Caco-2 (cell line): ENCODE measurements at places on chromosomes 3 and 15.

GRCh38 chr3:187706971-187707370 is 4.6 kb upstream of the RTP2 start:
- no peak for DNase-seq

DNA sequence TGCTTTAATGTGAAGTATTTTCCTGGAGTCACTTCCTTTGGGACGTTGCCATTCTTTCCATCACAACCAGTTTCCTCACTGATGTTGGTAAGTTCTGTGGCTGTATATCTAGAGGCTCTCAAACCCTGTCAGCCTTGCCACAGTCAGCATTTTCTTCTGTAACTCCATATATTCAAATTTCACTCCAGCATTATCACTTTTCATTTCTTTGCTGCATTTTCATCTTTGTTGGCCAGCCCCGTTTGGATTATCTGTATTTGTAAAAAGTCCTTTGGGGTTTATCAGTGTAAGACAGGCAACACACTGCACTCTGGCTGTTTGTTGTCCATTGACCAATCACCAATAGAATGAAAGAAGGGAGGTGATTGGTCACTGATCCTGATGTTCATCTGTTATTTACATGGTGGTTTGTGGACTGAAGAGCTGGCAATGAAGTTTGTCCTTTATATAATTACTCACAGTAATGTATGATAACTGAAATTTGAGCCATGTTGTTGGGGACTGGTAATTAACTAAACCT is 20.3 kb downstream of the GMPS start:
- DNase-seq = no peak

DNA sequence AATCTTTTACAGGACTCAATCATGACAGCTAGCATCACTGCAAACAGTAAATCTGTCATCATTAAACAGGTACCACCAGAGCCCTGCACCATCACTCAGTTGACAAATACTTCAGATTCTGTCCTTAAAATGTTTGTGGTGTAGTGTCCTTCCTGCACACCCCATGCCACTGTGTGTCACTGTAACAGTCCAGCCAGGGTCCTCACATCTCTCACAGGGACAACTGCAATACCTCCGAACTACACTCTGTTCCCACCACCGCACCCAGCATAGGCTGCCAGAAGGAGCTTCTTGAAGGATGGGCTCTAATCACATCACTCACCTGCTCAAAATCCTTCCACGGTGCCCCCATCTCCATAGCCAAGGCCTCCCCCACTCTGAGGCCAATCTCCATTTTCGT is 90.2 kb upstream of the FGF12 start:
- DNase-seq = no peak

DNA sequence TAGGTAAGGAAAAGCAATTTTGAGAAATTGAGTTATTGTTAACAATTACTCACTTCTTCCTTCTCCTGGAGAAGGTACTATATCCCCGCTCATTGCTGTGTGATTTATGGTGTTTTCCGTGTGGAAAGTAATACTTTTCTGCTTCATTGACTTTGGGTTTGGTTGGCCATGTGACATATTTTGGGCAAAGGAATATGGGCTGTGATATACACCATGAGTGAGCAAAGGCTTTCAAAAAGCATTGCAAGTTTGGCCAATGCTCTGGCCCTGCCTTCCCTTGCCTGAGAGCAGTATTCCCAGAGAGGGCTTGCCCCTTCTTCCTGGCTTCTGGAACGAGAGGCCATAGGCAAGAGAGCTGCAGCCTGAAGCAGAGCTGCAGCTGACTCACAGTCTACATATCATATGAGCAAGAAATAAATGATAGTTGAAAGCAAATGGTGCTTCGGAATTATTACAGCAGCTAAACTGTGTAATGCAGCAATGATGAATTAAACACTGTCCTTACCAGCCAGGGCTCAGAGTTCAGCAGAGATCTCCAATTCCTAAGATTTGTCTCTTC is 216.8 kb upstream of the CD96 start:
- DNase-seq = no peak

DNA sequence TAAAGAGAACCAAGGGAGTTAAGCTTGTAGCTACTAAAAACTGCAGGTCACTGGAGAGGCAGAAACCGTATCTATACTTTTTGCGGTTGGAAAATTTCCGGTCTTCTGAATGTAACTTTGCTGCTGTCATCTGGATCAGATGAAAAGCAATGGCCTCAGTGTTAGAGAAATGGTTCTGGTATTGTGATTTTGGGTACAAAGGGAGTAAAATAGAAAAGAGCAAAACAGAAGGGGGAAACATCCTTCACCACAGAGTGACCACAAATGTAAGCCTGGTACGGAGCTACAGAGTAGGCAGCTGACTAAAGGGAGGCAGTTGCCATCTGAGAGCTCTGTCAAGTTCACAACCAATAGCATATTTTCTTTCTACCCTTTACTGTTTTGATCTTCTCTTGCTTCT is 5.6 kb downstream of the CD96 start:
- no peak for DNase-seq

GRCh38 chr15:25707656-25708365 is 155.3 kb downstream of the ATP10A start:
- DNase-seq = no peak

- DNase-seq = no peak
Measured at GRCh38 chr15:31393444-31394091, 66.9 kb downstream of the KLF13 start.

DNA sequence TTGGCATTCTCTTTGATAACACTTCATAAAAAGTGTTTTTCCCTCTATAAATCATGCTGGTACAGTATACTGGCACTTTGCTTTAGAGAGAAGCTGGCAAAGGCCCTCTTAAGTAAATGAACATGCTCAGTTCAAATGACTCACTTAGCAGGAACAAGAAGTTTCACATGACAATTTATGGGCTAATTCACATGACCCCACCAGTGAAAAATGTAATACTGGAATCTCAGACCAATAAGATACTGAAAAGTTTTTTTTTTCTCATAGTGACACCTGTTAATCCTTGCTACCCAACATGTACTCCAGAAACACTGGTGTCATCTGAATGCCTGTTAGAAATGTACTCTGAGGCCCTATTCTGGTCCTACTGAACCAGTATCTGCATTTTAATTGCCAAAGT is 13.9 kb downstream of the BTBD1 start:
- DNase-seq = no peak

DNA sequence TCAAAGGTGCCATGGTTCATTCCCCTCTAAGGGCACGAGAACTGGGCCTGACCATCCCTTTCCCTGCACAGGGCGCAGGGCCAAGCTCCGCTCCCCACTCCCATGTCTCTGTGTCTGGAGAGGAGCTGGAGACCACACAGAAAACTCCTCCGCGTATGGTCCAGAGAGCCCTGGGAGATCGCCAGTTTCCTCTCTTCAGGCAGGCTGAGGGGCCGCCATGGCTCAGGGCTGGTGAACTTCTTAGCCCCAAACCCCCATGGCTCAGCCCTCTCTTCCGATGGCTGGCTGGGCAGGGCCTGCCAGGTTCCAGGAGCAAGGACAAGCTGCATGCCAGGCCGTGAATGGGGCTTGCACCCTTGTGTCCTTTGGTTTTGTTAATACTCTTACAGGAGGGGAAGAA is 52.9 kb downstream of the EXOG start:
- DNase-seq = no peak

DNA sequence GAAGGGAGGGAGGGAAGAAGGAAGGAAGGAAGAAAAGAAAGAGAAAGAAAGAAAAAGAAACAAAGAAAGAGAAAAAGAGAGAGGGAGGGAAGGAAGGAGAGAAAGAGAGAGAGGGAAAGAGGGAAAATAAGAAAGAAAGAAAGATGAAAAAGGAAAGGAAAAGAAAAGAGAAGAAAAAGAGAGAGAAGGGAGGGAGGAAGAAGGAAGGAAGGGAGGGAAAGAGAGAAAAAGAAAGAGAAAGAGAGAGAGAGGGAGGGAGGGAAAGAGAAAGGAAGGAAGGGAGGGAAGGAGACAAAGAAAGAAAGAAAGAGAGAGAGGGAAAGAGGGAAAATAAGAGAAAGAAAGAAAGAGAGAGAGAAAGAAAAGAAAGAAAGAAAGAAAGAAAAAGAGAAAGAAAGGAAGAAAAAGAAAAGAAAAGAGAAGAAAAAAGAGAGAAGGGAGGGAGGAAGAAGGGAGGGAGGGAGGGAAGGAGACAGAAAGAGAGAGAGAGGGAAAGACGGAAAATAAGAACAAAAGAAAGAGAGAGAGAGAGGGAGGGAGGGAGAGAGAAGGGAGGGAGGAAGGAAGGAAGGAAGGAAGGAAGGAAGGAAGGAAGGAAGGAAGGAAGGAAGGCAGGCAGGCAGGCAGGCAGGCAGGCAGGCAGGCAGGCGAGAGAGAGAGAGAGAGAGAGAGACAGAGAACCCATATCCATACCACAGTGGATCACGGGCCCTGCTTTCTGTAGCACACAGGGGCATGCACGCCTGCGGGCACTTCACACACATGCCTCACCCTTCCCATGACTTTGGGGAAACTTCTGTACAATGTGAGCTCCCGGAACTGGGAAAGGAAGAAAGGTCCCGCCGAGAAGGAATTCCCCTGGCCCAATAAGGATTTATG is 52.5 kb downstream of the ADCY5 start:
- no peak for DNase-seq

GRCh38 chr15:79156704-79157375 is 66.3 kb upstream of the RASGRF1 start:
- DNase-seq = no peak

DNA sequence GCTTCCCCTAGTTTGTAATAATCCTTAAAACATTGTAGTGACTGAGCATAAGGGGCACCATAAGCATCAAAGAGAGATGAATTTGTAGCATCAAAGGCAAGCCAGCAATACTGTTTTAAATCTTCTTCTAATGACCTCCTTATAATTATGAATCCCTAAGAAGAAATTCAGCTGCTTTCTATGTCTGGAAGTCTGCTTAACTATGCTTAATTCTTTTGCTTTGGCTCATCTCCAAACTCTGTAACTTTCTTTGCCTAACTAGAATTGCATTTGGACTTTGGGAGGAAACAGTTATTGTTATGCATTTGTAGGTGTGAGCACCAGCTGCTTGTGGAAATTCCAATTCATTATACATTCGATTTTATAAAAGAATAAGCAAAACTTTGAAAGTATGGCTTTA is 117.7 kb upstream of the SPATA16 start:
- DNase-seq = no peak

DNA sequence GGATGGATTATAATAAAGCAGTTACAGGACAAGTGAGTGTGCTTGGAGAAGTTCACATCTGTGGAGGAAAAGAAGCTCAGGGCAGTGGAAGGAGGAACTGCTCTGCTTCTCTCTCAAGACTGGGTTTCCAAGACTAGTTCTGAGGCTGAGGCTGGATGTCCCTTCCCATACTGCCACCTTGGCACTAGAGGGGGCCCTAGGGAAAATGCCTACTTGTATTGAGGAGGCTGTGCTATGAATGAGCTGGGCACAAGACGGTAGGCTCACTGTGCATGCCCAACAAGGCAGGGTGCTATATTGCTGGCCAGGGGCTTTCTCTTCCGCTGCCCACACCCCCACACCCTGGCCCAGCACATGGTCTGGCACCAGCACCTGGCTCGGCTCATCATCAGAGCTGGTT is 65.2 kb downstream of the SLCO2A1 start:
- DNase-seq = no peak

DNA sequence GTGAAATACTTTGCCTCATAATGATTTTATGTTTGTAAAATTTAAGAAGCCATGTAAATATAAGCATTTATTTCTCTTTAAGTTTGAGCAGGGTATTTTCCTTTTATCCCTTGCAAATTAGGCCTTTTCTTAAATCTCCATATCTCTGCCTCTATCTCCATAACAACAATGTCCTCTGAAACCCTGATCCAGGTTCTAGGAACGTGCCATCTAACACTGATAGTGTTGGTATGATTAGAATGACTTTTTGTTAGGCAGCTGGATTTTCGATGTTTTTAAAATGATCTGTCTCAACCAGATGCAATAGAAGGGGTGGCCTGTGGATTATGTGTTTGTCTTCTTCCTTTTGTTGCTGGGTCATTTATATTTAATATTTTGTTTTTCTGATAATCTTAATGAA is 77.9 kb downstream of the TRPC1 start:
- no peak for DNase-seq

DNA sequence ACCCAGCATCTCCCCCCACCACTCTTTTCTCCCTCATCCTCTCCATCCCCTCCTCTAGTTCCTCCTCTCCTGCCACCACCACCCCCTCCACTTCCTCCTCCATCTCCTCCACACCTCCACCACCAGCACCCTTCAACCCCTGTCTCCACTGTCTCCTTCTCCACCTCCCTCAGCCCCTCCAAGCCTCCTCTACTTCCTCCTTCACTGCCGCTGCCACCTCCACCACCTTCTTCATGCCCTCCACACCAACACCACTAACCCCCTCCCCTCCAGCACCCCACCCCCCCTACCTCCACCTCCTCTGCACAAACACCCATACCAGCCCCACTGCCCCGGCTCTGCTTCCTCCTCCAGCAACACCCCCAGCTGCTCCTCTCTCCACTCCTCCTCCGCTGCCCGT is 88.0 kb downstream of the HES1 start:
- no peak for DNase-seq

DNA sequence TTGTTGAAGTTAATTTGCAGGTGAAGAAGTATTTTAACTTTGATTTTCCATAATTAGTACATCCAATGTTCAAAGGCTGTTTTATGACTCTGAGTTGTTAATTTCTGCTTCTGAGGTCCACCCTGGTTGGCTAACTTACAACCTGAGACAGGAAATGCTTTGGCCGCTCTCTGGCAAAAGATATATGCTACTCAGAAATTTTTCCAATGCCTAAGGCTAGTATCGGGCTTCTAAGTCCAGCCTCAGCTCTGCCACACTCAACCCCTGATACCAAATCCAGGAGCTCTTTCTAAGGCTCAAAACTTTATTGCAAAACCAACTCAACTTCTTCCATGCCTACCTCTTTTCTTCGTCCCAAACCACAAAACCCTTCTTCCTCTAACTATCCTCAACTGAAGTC is 192.9 kb downstream of the NEK10 start:
- DNase-seq = no peak

DNA sequence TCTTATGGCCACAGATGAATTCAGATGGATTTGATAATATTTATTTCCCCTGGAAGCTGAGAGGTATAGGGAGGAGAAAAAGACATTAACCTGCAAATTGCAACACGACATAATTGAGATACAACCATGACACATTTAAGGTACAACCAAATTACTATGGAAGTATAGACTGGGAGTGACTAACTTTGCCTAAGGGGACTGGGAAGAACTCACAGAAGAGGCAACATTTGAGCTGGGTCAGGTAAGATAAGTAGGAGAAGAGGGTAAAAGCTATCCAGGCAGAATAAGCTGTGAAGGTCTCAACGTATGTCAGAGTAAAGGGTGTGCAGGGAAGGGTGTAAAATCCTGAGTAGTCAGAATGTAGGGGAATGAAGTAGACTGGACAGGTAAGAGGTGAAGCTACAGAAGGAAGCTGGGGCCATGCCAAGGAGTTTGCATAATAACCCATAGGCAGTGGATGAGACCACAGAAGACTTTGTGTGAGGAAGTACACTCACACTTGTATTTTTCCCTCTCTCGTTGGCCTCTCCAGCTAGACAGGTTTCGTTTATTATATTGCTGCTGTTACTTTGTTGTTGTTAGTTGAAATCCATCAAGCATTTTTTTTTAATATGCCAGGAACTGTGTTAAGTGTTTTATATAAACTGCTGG is 28.0 kb upstream of the PTX3 start:
- DNase-seq = no peak

DNA sequence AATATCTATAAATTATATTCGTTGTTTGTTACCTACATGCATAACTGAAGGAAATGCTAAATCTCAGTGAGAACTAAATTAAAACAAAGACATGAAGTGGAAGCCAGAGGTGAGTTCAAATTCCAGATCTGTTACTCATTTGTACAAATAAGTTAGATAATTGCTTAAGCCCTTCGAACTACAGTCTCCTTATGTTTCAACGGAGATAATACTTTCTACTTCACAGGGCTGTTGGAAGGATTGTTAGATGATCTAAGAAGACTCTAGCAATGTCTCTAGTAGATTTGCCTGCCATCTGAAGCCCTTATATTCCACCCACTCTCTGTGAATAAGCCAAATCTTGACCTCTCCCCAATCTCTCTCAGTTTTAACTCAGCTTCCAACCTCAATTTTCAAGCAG is 125.8 kb downstream of the P2RY1 start:
- no peak for DNase-seq
